Breast epithelium (tissue), 4 donors: ENCODE measurements at places on chromosomes 7 and 10. TPM values are rescaled to one million over a fixed set of nuclear protein-coding genes. Genes with fewer than 3 reads are reported as not detected.

Gene CNNM1
- total RNA-seq, result 0.98 TPM

Gene KAZALD1
- total RNA-seq, result 2.8 TPM

Gene FLNC
- 6.0 TPM for total RNA-seq

Gene EDRF1
- 37.3 TPM for total RNA-seq

Gene LRRC61
- 23.4 TPM for total RNA-seq

Gene CYP3A5
- total RNA-seq, result 25.9 TPM

Gene THSD7A
- total RNA-seq, result 4.4 TPM

Gene GIMAP1
- total RNA-seq, result 9.0 TPM

Gene OR6V1
- total RNA-seq, result not detected

- DNase-seq, result no peak
Observed at GRCh38 chr10:22326145-22326702, 5.3 kb downstream of the BMI1 start.

GRCh38 chr10:44439239-44439957, 54.5 kb upstream of the CXCL12 start:
- DNase-seq, result no peak

- DNase-seq, result no peak
Observed at GRCh38 chr10:96306516-96306915, 2.3 kb downstream of the DNTT start.

- DNase-seq, result no peak
Observed at GRCh38 chr10:113381981-113382509, 170.8 kb upstream of the HABP2 start.

DNA sequence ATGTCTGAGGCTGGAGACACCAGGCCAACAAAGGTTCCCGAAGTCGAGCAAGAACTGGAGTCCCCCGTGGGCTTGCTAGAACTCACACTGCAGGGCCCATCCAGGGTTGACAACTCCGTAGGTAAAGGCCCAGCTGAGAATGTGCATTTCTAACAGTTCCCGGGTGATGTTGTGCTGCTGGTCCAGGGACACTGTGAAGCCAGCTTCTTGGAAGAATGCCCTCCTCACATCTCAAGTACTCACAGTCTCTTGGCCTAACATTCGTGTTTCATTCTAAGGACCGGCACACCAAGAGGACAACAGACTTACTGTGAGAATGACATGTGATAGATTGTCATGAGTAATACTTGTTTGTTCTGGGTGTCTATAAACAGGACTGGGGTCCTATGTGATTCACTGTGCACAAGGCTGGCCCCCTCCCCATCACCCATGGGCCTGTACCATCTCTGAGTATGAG, 682.3 kb upstream of the IGFBP3 start:
- no peak for DNase-seq

DNA sequence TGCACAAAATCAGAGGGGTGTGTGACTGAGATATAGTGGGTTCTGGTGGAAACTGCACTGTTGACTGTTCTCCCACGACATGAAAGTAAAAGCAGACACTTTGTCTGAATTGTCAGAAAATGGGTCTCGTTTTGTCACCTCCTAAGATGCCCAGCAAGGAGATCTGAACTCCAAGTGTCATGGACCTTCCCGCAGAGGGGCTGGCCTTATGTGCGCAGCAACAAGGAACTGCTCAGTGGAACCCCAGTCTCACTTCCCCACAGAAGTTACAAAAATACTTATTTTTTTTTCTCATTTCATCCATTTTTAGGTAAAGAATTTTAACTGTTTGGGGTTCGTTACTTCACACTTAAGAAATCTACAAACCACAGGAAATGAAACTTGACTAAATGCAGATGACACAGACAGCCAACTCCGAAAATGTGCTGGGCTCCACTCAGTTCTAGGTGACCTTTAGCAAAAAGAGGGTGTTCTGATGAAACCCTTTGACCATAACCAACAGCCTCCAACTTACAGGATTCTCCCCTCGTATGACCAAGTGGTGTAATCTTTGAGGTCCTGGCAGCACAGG, 115.0 kb downstream of the FAM107B start:
- DNase-seq, result no peak

GRCh38 chr7:41881331-41882130, 178.6 kb upstream of the INHBA start:
- DNase-seq, result no peak

- DNase-seq, result no peak
Observed at GRCh38 chr10:111297351-111297848, 220.6 kb downstream of the ADRA2A start.

GRCh38 chr10:92265687-92266258, 25.1 kb downstream of the CPEB3 start:
- DNase-seq, result no peak

- no peak for DNase-seq
Observed at GRCh38 chr7:122082670-122083069, 61.4 kb downstream of the AASS start.

DNA sequence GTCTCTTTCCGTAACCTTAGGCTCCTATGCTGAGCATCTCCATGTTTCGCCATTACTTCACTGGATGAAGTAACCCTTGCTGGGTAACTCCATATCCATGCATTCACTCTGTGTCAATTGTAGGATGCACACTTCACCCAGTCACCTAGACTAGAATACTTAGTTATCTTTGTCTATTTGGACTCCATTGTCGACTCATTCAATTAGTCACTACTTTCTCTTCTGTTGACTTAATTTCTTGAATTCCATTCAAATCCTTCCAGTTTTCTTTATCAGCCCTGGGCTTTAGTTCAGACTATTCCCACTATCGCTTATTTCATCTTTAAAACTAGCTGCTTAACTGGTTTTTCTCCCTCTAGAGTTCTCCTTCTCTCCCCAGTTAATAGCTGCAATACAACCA, 111.3 kb upstream of the TNS3 start:
- DNase-seq, result no peak

DNA sequence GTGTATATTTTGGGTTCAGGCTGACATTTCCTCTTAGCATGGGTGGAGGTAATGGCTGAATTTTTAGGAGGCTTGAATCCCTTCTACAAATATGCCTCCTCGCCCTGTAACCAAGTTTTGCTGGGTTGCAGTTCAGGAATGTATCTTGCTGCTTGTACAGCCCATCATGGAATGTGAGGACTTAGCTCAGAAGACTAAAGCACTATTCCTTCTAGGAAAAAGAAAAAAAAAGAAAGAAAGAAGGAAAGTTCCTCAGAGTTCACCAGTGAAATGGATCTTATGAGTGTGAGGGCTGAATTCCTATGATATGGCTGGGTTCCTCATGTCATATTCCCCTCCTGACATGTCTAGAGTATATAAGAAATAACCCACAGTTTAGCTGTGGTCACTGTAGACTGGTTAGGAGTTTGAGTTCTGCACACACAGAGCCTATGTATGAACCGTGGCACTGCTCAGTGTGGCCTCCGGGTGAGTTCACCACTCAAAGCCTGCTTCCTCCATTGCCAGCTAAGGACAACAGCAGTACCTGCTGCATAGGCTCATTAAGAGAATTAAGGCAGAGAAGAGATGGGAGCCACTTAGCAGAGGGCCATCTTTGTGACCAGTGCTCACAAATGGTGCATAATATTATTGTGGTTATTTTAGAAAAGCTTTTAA, 114.0 kb downstream of the TACC2 start:
- DNase-seq, result no peak
